ENCODE measurements at places on chromosomes 4 and X.

- H3K4me1 ChIP-seq = no peaks in the 10 kb centered on the region
- H3K27me3 ChIP-seq = no peaks in the 10 kb centered on the region
- no peaks in the 10 kb centered on the region for H3K36me3 ChIP-seq
- DNase-seq = no peak
- no peak overlapping the region for H3K27ac ChIP-seq
These were observed 207.7 kb downstream of the MGST2 start for GRCh38 chr4:139873111-139873860.

DNA sequence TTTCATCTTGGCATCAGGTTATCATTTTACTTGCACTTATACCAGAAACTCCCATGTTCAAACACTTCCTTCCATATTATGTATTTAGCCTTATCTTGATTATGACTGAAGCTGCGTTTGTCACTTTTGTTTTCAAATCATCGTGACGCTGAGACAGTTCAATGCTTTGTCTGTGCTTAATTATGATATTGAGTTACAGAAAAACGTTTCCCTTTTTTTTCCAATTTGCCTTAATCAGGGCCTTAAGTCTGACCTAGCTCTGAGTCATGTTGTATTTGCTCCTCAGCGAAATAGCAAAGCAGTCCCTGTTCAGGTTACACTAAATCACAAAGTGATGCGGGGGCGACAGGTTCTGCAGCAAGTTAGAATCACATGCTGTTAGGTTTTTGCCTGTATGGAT, 254.7 kb downstream of the AFF2 start:
- DNase-seq = no peak
- no peak overlapping the region for H3K27ac ChIP-seq
- H3K4me3 ChIP-seq = no peak overlapping the region

DNA sequence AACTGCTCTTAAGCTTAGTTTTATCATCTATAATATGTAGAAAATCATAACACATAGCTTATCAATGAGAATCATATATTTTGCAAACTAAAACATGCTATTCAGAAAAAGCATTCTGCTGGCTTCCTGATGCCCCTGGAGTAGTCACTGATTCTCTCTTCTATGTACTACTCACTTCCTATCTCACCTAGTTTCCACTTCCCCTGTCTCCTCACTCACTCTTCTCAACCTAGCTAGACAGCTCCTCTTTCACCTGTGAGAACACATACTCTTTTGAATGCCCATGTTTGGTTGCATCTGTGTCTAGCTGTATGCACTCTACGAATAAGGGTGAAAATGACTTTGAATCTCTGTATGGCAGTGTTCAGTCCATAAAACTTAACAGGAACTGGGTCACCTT, 9.3 kb downstream of the TMEM144 start:
- DNase-seq = no peak
- H3K4me3 ChIP-seq = no peak overlapping the region
- H3K36me3 ChIP-seq = no peaks in the 10 kb centered on the region

DNA sequence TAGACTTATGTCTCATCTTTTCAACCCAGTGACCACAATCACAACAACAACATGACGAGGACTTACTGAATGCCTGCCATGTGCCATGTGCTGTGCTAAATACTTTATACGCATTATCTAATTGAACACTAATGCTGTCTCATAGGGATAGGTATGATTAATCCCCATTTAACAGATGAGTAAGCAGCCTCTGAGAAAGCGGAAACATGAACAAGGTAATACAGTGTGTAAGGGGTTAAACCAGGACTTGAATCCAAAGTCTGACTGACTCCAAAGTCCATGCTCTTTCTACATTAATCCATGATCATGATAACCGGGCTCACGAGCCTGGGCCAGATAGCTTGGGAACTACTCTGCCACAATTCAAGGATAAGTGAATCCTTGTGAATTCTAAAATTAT, 105.3 kb upstream of the MBNL3 start:
- no peak overlapping the region for H3K27ac ChIP-seq
- no peak for DNase-seq
- H3K4me1 ChIP-seq = no peaks in the 10 kb centered on the region
- H3K27me3 ChIP-seq = no peaks in the 10 kb centered on the region
- no peak overlapping the region for H3K4me3 ChIP-seq

GRCh38 chr4:150769248-150769647, 187.3 kb downstream of the MAB21L2 start:
- H3K4me3 ChIP-seq = no peak overlapping the region
- no peak for DNase-seq
- no peak overlapping the region for H3K27ac ChIP-seq
- H3K27me3 ChIP-seq = no peaks in the 10 kb centered on the region

GRCh38 chr4:28557755-28558154, 1697.1 kb downstream of the STIM2 start:
- no peak overlapping the region for H3K4me3 ChIP-seq
- no peaks in the 10 kb centered on the region for H3K4me1 ChIP-seq
- no peaks in the 10 kb centered on the region for H3K36me3 ChIP-seq
- no peaks in the 10 kb centered on the region for H3K27me3 ChIP-seq
- DNase-seq = no peak

DNA sequence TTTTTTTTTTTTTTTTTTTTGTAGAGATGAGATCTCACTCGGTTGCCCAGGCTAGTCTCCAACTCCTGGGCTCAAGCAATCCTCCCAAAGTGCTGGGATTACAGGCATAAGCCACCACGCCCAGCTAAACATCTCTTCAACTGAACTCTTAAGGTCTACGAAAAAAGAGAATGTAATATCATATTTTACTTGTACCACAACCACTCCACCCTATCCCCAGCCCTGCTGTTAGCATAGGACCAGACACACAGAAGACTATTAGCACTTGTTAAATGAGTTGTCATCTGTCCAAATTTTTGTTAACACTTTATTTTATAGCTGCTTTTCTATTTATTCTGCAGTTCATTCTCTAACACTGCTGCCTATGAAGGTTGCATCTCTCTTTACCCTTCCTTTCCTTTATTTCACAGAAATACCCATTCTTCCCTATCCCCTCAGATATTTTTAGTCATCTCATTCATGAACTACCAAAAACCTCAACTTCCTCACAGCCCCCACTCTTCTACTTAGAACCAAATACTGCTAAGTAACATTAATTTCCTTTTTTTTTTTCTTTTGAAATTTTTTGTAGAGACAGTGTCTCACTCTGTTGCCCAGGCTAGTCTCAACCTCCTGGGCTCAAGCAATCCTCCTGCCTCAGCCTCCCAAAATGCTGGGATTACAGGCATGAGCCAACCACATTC, 10.1 kb downstream of the SNX12 start:
- H3K4me1 ChIP-seq = peaks cover 4% of the 10 kb centered on the region
- no peak overlapping the region for H3K4me3 ChIP-seq
- H3K27me3 ChIP-seq = no peaks in the 10 kb centered on the region
- no peak for DNase-seq
- H3K36me3 ChIP-seq = peaks cover 5% of the 10 kb centered on the region

DNA sequence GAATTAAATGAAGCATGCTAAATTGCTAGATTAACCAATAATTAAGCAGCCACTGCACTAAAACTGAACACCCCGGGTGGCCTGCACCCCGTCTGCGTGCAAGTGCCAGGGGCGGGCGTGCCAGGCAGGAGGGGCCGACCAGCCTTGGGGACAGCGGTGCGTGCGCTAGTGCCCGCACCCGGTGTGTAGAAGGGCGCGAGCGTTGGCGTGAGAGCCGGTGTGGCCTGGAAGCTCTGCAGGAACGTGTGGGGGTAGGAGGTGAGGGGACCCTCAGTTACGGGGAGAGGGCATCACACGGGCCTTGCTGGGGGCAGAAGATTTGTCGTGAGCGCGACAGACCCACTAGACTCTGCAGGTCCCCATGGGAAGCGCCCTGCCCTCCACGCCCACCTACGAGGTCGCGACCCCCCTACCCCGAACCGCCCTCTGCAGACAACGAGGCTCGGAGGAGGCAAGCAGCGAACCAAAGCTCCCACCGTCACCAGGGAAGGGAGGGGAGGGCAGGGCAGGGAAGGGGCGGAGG, 105.8 kb downstream of the FAM53A start:
- H3K4me1 ChIP-seq = peaks cover 5% of the 10 kb centered on the region
- H3K4me3 ChIP-seq = no peak overlapping the region
- no peaks in the 10 kb centered on the region for H3K36me3 ChIP-seq
- H3K27ac ChIP-seq = no peak overlapping the region
- no peaks in the 10 kb centered on the region for H3K27me3 ChIP-seq

GRCh38 chr4:158299459-158300007, 89.2 kb downstream of the TMEM144 start:
- no peaks in the 10 kb centered on the region for H3K36me3 ChIP-seq
- no peak overlapping the region for H3K27ac ChIP-seq
- no peaks in the 10 kb centered on the region for H3K4me1 ChIP-seq
- no peak overlapping the region for H3K4me3 ChIP-seq
- H3K27me3 ChIP-seq = no peaks in the 10 kb centered on the region
- no peak for DNase-seq

- H3K27ac ChIP-seq = no peak overlapping the region
- H3K4me1 ChIP-seq = no peaks in the 10 kb centered on the region
- peaks cover 9% of the 10 kb centered on the region for H3K36me3 ChIP-seq
- H3K27me3 ChIP-seq = no peaks in the 10 kb centered on the region
- no peak overlapping the region for H3K4me3 ChIP-seq
- DNase-seq = no peak
These were observed 49.9 kb upstream of the ADAD1 start for GRCh38 chr4:122328893-122329292.

GRCh38 chrX:12672367-12673106, 118.7 kb upstream of the PRPS2 start:
- H3K4me1 ChIP-seq = no peaks in the 10 kb centered on the region
- no peaks in the 10 kb centered on the region for H3K36me3 ChIP-seq
- no peak overlapping the region for H3K4me3 ChIP-seq
- no peaks in the 10 kb centered on the region for H3K27me3 ChIP-seq
- DNase-seq = no peak
- H3K27ac ChIP-seq = no peak overlapping the region

GRCh38 chr4:99624141-99624719, 33.4 kb downstream of the C4orf54 start:
- no peaks in the 10 kb centered on the region for H3K36me3 ChIP-seq
- no peaks in the 10 kb centered on the region for H3K27me3 ChIP-seq
- no peak for DNase-seq
- H3K27ac ChIP-seq = no peak overlapping the region
- H3K4me3 ChIP-seq = no peak overlapping the region

GRCh38 chr4:71322425-71322824, 16.4 kb upstream of the SLC4A4 start:
- no peaks in the 10 kb centered on the region for H3K27me3 ChIP-seq
- no peak overlapping the region for H3K27ac ChIP-seq
- no peak overlapping the region for H3K4me3 ChIP-seq

DNA sequence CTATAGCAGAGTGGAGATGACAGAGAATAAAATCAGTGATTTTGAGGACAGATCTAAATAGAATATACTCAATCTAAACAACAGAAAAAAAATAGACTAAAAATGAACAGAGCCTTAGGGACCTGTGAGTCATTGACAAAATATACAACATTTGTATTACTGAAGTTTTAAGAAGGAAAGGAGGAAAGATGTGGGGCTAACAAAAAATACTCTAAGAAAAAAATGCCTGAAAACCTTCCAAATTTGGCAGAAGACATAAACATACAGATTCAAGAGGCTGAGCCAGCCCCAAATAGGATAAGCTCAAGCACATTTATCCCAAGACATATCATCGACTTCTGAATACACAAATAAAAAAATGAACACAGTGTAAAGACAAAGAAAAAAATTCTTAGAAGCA, 123.6 kb upstream of the INTU start:
- no peak overlapping the region for H3K4me3 ChIP-seq
- no peaks in the 10 kb centered on the region for H3K36me3 ChIP-seq
- no peaks in the 10 kb centered on the region for H3K27me3 ChIP-seq
- H3K27ac ChIP-seq = no peak overlapping the region

GRCh38 chr4:154836513-154836912, 55.4 kb downstream of the RBM46 start:
- DNase-seq = no peak
- no peaks in the 10 kb centered on the region for H3K36me3 ChIP-seq
- no peak overlapping the region for H3K4me3 ChIP-seq
- H3K27me3 ChIP-seq = no peaks in the 10 kb centered on the region

DNA sequence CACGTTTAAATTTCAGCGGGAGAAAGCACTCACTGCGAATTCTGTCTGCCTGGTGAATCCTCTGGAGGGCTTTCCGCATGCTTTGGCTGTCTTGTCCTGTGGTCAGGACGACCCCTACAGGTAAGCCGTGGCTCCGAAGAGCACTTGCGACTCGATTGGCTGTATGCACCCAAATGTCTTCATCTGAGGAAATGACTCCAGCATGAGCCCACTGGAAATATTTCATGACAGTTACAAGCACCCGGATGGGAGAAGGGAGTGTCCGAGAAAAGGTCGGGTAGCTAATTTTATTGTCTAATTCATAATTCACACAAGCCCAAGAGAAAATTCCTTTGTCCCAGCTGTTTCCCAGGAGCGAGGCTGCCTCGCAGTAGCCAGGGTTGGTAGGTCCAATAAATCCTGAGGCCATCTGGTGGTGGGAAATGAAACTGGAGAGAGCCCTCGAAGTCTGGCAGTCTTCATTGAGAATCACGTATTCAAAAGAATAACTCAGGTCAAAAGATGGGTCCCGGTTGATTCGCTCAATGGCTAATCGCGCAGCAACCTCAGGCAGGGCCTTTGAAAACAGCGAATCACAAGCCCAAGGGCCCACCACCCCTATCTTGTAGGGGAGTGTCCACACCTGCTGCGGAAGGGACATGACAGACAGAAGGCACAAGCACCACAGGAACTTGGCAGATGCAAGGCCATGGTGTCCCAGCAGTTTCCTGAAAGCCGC, 6.6 kb downstream of the GUCY2F start:
- no peaks in the 10 kb centered on the region for H3K36me3 ChIP-seq
- no peaks in the 10 kb centered on the region for H3K27me3 ChIP-seq
- H3K4me3 ChIP-seq = no peak overlapping the region

- no peak overlapping the region for H3K27ac ChIP-seq
- no peak for DNase-seq
- no peaks in the 10 kb centered on the region for H3K36me3 ChIP-seq
- no peak overlapping the region for H3K4me3 ChIP-seq
- no peaks in the 10 kb centered on the region for H3K27me3 ChIP-seq
These were observed 67.4 kb upstream of the ARHGAP24 start for GRCh38 chr4:85407546-85407945.

DNA sequence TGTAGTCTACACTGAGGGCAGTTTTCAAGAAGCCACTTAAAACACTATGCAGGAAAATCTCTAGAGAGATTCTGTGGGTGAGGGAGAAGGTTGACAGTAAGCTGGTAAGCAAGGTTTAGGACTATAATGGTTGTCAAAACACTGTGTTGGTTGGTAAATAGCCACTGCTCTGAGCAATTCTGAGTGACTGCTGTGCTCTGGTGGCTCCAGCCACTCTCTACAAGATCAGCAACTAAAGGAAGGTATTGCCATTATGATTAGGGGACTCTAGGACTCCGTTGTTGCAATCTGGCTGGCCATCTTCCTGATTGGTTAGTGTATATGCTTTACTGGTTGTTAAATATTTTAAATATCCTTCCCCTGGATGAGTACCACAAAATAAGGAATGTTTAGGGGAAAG, 5.5 kb upstream of the FAM47E start:
- no peaks in the 10 kb centered on the region for H3K36me3 ChIP-seq
- peaks cover 17% of the 10 kb centered on the region for H3K27me3 ChIP-seq
- no peak overlapping the region for H3K4me3 ChIP-seq
- peaks cover under 1% of the 10 kb centered on the region for H3K4me1 ChIP-seq
- DNase-seq = no peak

GRCh38 chrX:84218726-84219125, 30.7 kb upstream of the RPS6KA6 start:
- H3K36me3 ChIP-seq = no peaks in the 10 kb centered on the region
- no peak for DNase-seq
- H3K4me1 ChIP-seq = no peaks in the 10 kb centered on the region
- H3K4me3 ChIP-seq = no peak overlapping the region
- no peaks in the 10 kb centered on the region for H3K27me3 ChIP-seq
